ENCODE measurements at places on chromosomes 1 and 21.

DNA sequence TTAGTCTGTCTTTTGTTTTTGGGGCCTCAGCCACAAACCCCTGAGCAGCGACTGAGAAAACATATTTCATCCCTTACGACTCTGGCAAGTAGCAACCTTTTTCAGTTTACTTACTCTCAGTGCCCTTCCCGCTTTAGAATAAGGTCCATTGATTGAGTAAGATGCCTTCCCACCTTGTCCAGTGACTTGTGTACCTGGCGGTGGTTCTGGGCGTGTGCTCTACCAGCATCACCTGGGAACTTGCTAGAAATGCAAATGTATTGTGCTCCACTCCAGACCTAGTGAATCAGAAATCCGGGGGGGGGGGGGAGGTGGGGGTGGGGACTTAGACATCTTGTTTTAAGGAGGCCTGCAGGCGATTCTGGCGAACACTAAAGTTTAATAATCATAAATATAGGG lies 72.1 kb downstream of the S1PR1 start:
- DNase-seq: no peak
- H3K27me3 ChIP-seq: no peaks in the 10 kb centered on the region
- peaks cover 4% of the 10 kb centered on the region for H3K4me1 ChIP-seq
- H3K27ac ChIP-seq: no peak overlapping the region

- no peaks in the 10 kb centered on the region for H3K27me3 ChIP-seq
- H3K4me3 ChIP-seq: no peak overlapping the region
- no peaks in the 10 kb centered on the region for H3K36me3 ChIP-seq
Measured at GRCh38 chr1:166910396-166910994, 34.4 kb upstream of the TADA1 start.

DNA sequence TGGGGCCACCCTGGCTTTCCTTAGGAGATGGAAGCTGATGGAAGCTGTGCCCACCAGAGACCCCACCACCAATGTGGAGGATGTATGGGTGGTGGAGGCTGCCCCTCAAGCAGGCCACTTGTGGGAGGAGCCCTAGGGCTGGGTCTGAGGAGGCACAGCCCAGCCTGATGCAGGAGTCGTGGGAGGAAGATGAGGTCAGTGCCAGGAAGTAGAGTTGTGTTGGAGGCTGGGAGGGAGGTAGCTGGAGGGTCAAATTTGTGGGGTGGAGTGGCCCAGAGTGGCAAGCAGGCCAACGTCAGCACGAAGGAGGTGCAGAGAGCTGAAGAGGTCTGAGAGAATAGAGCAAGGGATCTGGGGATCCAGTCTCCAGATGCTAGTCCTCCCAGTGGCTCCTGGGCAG lies 119.0 kb upstream of the USP24 start:
- H3K36me3 ChIP-seq: no peaks in the 10 kb centered on the region
- no peak for DNase-seq
- H3K27me3 ChIP-seq: no peaks in the 10 kb centered on the region
- no peak overlapping the region for H3K27ac ChIP-seq
- no peak overlapping the region for H3K4me3 ChIP-seq
- no peaks in the 10 kb centered on the region for H3K4me1 ChIP-seq

GRCh38 chr1:223067914-223068313 lies 75.1 kb downstream of the TLR5 start:
- no peaks in the 10 kb centered on the region for H3K36me3 ChIP-seq
- DNase-seq: no peak
- H3K27ac ChIP-seq: no peak overlapping the region
- H3K4me3 ChIP-seq: no peak overlapping the region
- H3K4me1 ChIP-seq: peaks cover 11% of the 10 kb centered on the region
- no peaks in the 10 kb centered on the region for H3K27me3 ChIP-seq

DNA sequence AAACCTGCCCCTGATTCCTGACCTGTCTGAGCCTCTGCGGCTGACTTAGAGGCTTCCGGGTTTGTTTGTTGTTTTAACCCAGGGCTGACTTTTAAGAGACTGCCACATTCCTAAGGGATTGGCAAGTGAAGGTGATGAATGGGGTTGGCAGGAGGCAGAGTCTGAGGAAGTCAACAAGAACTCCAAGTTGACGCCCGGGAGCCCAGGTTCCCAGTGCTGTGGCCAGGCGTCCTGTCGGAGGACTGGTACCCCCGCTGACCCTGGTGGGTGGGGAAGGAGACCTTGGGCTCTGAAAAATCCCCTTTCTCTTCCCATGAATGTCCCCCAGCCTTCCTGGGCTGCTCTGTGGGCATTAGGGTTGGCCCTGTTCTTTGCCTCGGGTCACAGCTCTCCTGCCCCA lies 19.7 kb upstream of the EPS8L3 start:
- peaks cover 14% of the 10 kb centered on the region for H3K4me1 ChIP-seq
- DNase-seq: peak; percentile 62

GRCh38 chr1:244730153-244730933 lies 77.4 kb downstream of the DESI2 start:
- no peaks in the 10 kb centered on the region for H3K36me3 ChIP-seq
- no peaks in the 10 kb centered on the region for H3K27me3 ChIP-seq
- DNase-seq: peak; percentile 45
- H3K4me1 ChIP-seq: no peaks in the 10 kb centered on the region

DNA sequence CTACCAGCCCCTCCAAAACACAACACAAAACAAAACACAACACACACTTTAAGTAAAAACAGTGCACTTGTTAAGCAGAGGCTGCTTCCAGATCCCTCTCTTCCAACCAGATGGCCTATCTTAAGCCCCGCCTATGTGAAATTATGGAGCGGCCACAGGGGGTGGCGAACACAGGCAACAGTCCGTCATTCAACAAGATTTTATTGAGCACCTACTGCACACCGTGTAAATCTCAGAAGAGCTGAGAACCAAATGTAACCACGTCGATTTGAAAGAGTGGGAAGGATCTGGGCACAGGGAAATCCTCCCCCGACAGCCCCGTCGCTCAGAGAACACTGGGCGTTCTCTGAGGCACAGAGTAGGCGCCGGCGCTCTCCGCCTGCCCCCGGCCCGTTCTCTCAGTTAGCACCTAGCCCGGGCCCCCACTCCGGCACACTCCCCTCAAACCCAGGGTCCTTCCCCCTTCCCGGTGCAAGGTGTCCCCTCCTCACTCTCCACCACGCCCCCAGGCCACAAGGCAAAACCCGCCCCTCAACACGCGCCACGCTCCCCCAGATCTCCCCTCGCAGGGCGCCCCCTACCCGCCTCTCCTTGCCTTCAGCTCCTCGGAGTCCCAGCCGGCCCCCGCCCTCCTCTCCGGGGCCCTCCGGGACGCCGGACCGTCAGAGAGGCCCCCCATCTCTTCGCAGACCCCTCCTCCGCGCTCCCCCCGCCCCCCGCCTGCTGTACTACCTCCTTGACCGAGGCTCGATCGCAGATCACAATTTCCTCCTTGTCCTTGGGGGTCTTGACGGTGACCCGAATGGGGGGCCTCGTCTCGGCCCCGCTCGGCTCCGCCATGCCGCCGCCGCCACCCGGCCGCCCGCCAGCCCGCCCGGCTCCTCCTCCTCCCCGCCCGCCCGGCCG lies 483 bp downstream of the UBQLN4 start:
- H3K36me3 ChIP-seq: no peaks in the 10 kb centered on the region
- no peaks in the 10 kb centered on the region for H3K27me3 ChIP-seq
- H3K4me3 ChIP-seq: peak overlapping the region; percentile 88
- H3K27ac ChIP-seq: peak overlapping the region; percentile 62

DNA sequence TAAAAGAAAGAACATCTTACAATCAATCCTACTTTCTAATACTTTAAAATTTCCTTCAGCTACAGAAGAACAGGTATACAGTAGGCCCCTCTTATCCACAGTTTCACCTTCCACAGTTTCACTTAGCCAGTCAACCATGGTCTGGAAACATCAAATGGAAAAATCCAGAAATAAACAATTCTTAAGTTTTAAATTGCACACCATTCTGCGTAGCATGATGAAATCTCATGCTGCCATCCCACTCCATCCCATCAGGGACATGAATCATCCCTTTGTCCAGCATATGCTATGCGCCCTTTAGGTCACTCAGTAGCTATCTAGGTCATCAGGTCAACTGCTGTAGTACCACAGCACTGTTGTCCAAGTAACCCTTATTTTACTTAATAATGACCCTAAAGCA lies 67.7 kb downstream of the HSF2BP start:
- no peaks in the 10 kb centered on the region for H3K27me3 ChIP-seq
- DNase-seq: no peak
- H3K36me3 ChIP-seq: no peaks in the 10 kb centered on the region
- no peak overlapping the region for H3K27ac ChIP-seq
- no peak overlapping the region for H3K4me3 ChIP-seq
- H3K4me1 ChIP-seq: peaks cover 5% of the 10 kb centered on the region

GRCh38 chr1:184811439-184812111 lies 56.9 kb upstream of the EDEM3 start:
- peak; percentile 72 for DNase-seq
- no peaks in the 10 kb centered on the region for H3K27me3 ChIP-seq
- no peak overlapping the region for H3K4me3 ChIP-seq
- H3K4me1 ChIP-seq: peaks cover 9% of the 10 kb centered on the region
- peak overlapping the region; percentile 46 for H3K27ac ChIP-seq
- no peaks in the 10 kb centered on the region for H3K36me3 ChIP-seq

GRCh38 chr1:179637211-179637860 lies 45.7 kb downstream of the TDRD5 start:
- DNase-seq: no peak
- H3K4me3 ChIP-seq: no peak overlapping the region
- no peaks in the 10 kb centered on the region for H3K27me3 ChIP-seq
- no peak overlapping the region for H3K27ac ChIP-seq
- no peaks in the 10 kb centered on the region for H3K4me1 ChIP-seq

DNA sequence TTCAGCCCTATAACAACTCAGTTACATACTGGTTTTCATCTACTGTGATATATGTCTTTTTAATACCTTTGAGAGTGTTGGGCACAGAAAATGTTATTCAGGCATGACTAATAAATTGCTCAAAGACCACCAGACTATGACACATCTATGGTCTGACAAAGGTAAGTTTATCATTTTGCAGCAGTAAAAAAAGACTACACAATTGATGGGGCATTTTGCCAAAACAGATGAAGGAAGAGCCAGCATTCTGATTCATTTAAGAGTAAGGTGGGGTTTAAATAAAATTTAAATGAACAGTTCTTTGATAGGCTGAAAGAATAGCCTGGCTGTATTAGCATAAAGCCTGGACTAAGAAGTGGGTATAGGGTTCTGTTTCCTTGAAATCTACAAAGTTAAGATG lies 8.8 kb upstream of the RNPC3 start:
- H3K27me3 ChIP-seq: no peaks in the 10 kb centered on the region
- no peak for DNase-seq
- no peak overlapping the region for H3K4me3 ChIP-seq
- H3K4me1 ChIP-seq: no peaks in the 10 kb centered on the region
- no peak overlapping the region for H3K27ac ChIP-seq
- no peaks in the 10 kb centered on the region for H3K36me3 ChIP-seq

DNA sequence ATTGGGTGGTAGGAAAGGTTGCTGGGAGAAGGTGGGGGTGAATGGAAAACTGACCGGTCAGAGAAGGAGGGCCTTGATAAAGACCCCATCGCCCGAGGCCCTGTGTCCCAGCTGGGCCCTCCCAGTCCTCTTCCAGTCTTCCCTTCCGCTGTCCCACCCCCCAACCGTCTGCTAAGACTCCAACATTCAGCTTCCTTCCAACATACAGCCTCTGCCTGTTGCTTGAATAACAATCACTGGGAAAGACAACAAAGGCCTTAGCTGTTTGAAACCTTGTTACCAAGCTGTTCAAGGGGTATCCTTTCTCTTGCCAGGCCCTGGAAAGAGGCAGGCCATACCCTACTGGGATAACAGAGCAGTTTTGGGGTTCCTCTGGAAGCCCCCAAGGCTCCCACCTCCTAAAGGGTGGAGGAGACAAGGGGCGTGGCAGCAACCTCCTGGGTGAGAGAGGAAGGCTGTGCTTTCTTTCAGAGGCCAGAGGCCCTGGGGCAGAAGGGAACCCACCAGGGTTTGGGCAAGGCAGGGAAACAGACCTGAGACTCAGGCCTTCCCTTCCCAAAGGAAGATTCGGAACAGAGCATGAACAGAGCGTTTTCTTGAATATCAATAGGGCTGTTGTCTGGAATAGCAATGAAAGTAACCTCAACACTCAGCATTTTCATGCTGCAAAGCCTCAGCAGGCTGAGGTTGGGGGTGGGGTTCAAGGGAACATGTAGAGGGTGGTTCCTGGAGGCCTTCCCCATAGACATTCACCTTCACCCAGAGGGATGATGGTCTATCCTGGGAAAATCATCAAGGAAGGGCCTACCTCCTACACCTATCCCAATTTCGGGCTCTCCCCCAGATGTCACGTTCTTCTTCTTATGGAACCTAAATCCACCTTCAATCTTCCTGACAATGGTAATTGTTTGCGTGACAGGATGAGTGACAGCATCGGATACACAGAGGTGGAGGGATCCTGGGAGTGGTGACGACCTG lies 4.1 kb downstream of the ETNK2 start:
- H3K4me1 ChIP-seq: peaks cover 19% of the 10 kb centered on the region
- no peak overlapping the region for H3K4me3 ChIP-seq
- no peak overlapping the region for H3K27ac ChIP-seq
- H3K27me3 ChIP-seq: no peaks in the 10 kb centered on the region
- no peak for DNase-seq

DNA sequence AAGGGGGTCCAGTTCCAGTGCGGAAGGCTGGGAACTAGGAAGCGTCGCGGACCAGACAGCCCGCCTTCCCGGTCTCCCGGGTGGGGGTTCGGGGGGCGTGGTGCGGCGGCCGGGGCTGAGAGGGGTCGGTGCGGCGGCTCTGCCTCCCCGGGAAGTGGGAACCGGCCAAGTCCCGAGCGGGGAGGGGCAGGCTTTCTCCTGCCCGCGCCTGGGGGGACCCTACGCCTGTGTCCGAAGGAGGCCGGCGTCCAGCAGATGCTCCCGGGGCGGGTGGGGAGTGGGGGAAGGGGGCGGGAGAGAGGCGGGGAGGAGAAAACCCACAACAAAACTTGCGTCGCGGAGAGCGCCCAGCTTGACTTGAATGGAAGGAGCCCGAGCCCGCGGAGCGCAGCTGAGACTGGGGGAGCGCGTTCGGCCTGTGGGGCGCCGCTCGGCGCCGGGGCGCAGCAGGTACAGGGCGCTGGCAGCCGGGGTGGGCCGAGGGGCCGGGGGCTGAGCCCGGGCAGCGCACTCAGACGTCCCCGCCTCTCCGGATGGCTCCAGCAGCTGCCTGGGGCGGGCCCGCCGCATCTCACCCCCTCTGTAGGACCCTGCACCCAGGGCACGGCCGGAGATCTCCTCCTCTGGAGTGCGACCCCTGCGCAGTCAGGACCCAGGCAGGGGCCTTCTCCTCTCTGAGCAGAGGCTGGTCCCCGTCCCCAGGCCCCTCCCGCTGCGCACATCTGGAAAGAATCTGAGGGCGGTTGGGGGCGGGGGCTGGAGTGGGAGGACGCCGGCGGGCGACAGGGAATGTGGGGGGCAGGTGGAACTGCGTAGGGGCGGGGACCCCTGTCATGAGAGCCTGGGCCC lies at the start of gene PODN:
Gene PODN, plus strand, starts transcription at position 355 of the 849 bp plus-strand sequence. CDS start 7,643 bp downstream, outside the sequence.
- peak within 1 kb of the TSS; percentile 16 for H3K4me3 ChIP-seq
- H3K27ac ChIP-seq: peak within 1 kb of the TSS; percentile 57
- H3K36me3 ChIP-seq: no peaks in the 10 kb centered on the region
- H3K4me1 ChIP-seq: peaks cover 18% of the 10 kb centered on the region

DNA sequence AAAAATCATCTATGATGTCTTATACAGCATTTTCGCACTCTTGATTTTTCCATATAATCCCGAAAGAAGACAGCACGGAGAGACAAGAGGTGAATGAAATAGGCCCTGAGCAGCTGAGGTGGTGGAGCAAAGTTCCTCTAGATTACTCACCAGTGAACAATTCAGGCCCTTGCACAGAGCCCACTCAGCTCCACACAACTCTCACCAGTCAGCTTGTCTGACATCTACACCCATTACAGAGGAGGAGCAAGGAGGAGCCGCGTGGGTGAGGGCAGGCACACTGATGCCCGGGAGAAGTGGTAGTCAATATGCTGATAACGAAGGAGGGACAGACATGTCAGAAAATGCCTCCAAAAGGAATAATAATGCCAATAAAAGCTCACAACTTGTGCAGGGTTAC lies 59.9 kb downstream of the DNM3 start:
- H3K27me3 ChIP-seq: no peaks in the 10 kb centered on the region
- H3K36me3 ChIP-seq: no peaks in the 10 kb centered on the region
- H3K4me1 ChIP-seq: no peaks in the 10 kb centered on the region
- no peak overlapping the region for H3K27ac ChIP-seq
- H3K4me3 ChIP-seq: no peak overlapping the region
- DNase-seq: no peak

Data from thyroid gland (tissue), 4 donors.